ENCODE measurements at places on chromosomes 11 and 22.

- DNase-seq: no peak
Measured at GRCh38 chr11:86617502-86617901, 54.9 kb downstream of the ME3 start.

DNA sequence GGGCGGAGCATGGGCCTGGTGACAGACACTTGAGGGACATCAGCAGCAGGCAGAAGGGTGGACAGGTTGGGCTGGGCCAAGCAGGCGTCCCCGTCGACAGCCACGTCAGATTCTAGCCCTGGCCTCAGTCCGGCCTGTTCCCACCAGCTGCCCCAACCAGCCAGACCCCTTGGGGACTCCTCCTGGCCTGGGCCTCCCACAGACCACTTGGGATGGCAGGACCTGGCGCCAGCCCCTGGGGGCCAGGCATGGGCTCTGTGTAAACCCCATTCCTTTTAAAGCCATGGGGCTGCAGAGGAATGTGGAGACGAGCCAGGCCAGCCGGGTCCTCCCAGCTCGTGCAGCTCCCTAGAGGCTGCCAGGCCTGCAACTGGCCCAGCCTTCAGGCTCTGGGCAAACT is 4.7 kb upstream of the SUSD2 start:
- DNase-seq: no peak

- DNase-seq: no peak
Measured at GRCh38 chr22:50699756-50700386, 27.2 kb downstream of the SHANK3 start.

DNA sequence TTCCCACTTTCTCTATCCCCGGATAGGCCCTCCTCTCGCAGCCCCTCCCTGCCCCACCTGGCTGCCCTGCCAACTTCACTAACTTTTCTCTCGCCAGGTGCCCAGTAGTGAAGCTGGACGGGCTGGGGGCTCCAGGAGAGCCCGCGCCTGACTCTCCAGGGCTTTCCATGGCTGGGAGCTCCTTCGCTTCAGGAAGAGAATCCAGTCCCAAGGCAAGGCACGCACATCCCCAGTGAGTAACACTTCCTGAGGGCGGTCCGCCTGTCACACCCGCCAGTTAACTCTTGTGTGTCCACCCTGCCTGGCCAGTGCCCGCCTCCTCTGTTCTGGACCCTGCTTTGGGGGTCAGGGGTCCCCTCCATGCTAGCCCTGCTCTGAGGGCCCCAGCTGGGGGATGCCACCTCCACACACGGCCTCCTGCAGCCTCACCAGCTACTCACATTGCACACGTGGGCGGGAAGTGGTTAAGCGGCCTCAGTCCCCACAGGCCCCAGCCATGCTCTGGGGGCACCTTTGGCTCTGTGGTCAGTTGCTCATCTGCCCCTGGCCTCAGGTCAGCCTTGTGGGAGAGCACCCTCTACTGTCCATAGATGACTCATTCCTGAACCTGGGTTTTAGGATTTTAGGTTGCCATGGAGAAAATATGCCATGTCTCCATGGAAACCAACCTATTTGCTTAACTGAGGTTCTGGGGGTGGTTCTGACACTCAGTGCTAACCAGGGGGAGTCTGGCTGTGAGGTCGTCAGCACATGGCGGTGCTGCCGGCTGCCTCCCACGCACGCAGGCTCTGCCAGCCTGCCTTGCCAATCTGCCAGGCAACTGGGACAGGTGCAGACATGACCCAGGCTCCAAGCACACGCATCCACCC is at the start of gene RIN1:
TSS of gene RIN1 (minus strand) at position 201 of the 869 bp plus-strand sequence. CDS start at position 169, 32 bp downstream.
- DNase-seq: no peak

DNA sequence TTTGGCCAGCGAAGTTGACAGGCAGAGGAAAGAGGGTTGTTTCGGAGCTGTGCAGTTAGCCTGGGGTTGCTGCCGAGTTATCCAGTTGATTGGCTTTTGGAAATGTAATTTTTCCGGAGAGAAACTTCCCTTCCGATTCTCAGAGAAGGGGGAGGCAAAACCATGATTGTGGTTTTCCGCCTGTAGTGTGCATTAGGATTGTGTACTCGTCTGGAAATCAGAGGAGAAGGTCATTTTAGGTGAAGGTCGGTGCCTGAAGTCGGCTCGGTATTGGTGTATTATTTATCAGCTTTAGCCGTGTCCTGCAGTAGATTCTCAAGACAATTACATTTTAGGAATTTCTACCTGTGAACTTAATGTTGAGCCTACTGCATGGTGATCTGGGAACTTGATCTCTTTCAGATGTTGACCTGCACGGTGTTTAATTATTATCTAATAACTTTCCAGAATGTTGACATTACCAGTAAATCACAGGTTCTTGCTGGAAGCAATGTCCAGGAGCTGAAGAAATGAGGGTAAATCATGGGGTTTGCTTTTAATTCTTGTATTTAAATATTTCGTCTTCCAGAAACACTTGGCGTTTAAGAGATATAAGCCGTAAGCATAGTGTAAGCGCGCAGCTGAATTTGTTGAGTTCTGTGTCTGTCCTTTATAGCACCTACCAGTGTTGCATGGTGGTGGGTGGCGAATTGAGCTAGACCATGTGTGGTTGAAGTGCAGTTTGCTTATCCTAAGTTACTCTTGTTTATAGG is 1.3 kb downstream of the ARHGEF12 start:
- DNase-seq: no peak

GRCh38 chr11:116539836-116540418 is 232.9 kb downstream of the BUD13 start:
- no peak for DNase-seq

DNA sequence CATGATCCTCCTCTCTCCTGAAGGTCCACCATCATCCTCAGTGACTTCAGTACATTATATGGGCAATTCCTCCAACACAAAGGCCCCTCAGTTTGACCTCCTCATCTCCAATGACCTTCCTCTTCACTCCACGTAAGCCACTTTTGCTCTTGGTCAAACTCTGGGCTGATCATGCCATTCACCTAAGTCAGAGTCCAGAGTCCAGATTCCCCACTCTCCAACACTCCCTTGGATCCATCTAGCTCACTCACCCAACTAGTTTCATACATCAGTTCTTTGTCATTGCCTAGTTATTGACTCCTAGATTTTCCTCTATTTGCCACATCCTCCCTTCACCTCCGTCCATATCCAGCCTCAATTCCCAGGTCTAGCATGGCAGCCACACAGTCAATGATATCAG is 30.5 kb upstream of the TTC12 start:
- no peak for DNase-seq

DNA sequence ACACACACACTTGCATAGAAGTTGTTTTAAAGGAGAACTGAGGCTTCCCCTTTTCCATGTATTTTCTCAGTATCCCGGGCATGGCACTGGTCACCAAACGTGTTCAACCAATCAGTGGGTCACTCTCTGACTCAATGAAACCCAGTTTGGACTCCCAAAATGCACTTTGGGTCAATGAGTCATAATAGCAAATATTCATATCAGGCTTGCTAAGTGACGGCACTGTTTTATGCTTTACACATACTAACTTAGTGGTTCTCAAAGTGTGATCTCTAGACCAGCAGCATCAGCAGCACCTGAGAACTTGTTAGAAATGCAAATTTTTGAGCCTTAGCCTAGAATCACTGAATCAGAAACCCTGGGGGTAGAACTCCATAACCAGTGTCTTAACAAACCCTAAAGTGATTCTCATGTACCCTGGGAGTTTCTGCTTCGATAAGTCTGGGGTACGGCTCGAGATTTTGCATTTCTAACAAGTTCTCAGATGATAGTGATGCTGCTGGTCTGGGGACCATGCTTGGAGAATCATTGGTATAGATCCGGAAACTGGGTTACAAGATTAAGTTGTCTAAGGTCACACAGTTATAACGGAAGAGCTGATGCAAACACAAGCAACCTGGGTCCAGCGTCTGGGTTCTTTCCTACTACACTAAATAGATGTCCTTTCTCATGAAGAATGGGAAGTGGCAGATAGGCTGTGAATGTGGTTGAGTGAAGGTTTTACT is 35.6 kb downstream of the ETS1 start:
- no peak for DNase-seq

DNA sequence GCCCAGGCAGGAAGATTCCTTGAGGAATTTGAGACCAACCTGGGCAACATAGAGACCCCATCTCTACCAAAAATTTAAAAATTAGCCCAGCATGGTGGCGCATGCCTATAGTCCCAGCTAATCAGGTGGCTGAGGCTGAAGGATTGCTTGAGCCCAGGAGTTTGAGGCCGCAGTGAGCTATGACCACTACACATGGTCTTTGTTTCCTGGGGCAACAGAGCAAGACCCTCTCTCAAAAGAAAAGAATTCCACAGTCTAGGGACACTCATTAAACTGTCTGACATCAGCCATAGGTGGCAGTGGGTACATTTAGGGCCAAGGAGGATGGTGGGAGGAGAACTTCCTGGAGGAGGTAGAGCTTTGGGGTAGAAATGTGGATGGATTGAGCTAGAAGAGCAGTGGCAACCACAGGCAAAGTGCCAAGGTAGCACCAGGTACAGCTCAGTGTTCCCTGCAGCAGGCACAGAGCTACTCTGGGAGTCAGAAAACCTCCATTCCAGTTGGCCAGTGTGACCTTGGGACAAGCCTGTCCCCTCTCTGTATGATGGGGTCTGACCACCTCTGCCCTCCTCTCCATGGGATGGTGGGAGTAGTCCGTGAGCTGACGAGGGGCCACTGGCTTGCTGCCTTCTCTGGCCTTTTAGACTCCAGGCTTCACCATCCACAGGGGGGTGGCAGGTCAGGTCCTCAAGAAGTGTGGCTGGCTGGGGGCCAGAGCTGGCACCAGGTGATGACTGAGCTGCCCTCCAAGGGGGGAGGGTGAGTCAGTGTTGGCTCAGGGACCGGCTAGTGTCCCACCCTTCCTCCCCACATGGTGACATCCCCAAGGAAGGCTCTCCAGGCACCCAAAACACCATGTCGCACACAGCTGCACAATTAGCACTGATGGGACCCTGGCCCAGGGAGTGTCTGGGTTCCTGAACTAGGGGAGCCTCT is 3.7 kb upstream of the CLCF1 start:
- DNase-seq: no peak

DNA sequence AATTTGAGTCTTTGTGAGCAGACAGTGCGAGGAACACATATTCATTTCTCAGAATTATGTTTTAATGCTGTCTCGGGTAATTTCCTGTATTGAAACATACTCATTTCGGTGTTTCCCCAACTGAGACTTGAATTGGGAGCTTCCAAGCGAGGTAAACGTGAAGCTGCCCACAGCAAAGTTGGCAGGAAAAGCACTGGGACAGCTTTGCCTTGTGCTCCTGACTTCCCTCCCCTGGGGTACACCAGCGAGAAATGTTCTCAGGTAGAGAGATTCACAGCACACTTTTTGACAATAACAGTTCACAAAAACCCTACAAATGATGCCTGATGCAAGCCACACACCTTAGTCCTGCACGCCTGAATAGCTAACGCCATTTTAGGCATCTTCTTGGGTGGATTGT is 3.1 kb downstream of the HTR3B start:
- no peak for DNase-seq

GRCh38 chr11:45470151-45470793 is 184.1 kb upstream of the SYT13 start:
- DNase-seq: no peak

DNA sequence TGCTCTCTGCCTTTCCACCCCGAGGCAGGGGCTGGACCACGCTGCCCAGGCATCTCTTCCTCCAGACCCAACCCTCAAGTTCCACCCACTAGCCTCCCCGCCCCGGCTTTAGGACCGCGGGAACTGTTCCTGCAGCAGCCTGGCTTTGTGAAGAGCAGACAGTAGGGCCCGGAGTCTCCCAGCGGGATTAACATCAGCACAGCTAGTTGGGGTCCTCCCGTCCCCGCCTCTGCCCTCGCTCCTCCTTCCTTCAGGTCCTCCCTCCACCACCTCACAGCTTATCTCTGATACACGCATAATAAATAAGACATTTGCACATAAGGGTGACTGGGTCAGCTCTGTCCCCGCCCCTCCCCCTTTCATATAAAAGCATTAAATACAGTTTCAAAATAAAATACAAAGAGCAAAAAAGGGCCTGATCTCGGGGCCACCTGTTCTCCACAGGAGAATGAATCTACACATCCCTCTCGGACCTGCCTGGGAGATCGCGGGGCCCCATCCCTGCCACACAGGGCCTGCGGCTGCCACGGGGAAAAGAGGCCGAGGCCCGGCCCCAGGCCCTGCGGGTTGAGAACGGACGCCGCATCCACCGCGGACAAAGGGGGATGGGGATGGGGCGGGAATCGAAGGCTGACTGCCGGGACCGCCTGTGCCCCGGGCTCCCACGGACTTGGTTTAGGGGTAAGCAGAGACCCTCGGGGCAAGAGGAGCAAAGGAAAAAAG is 6.5 kb downstream of the ZFTA start:
- no peak for DNase-seq

- DNase-seq: no peak
Measured at GRCh38 chr11:116185551-116185950, 587.2 kb downstream of the BUD13 start.

- DNase-seq: no peak
Measured at GRCh38 chr11:91350931-91351330, 873.7 kb upstream of the FAT3 start.

GRCh38 chr11:107824668-107825369 is 33.8 kb downstream of the SLC35F2 start:
- DNase-seq: no peak

DNA sequence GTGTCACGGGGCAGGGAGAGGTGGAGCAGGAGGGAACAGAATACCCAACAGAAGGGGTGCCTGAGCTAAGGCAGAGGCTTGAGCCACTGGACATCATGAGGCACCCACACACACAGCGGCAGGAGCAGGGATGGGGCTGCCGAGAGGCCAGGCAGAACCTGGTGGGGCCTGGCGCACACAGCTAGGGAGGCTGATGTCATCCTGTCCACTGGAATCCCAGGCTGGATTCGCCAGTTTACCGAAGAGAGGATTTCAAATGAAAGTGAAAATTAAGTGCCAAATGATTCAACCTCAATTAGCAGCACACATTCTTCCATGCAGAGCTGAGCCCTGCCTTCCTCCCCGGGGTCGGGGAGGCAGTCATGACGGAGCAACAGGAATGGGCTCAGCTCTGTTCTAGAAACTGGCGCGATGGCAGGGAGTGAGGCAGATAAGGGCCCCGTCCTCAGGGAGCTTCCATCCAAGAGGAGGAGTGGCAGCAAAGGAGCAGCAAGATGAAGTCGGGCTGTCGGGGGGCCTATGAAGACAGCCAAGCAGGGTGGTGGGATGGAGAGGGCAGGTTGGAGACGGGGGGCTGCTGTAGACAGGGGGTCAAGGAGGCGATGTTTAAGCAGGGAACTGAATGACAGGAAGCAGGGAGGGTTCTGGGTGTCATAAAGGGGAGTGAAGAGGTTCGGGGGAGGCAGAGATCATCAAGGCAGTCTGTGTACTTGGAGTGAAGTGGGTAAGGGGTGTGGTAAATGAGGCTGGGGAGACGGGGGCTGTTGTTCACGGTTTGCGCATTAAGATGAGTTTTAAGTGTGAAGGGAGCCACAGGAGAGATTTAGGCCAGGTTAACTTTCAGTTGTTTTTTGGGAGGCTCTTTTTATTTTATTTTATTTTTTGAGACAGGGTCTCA is 6.4 kb downstream of the RAC2 start:
- no peak for DNase-seq

- no peak for DNase-seq
Measured at GRCh38 chr11:12901874-12902481, 107.1 kb upstream of the RASSF10 start.

- DNase-seq: no peak
Measured at GRCh38 chr11:66619080-66619554, 2.7 kb downstream of the RBM14 start.

Data from NCI-H510A (cell line).